ENCODE measurements at places on chromosomes 5 and 9.

GRCh38 chr9:22617156-22617555 lies 170.5 kb downstream of the DMRTA1 start:
- DNase-seq: no peak

DNA sequence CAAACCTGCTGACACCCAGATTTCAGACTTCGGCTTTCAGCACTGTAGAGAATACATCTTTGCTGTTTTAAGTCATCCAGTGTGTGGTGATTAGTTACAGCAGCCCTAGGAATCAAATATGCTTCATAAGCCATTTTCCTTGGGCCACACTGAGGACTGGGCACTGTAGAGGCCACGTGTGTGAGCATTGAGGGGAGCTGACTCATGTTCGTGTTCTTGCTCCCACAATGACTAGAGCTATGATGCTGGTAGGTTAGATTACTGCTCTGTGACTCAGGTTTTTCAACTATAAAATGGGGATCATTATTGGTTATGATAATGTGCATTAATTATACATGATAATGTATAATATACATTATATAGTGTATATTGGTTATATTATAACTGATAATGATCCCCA lies 96.5 kb upstream of the PALM2AKAP2 start:
- no peak for DNase-seq

GRCh38 chr5:158478139-158478538 lies 619.2 kb upstream of the CLINT1 start:
- no peak for DNase-seq

GRCh38 chr9:126342621-126343031 lies 16.0 kb downstream of the MVB12B start:
- DNase-seq: no peak
